ENCODE measurements at places on chromosomes 1 and 21.

- no peak for DNase-seq
Measured at GRCh38 chr1:39976732-39977131, 21.8 kb downstream of the MFSD2A start.

DNA sequence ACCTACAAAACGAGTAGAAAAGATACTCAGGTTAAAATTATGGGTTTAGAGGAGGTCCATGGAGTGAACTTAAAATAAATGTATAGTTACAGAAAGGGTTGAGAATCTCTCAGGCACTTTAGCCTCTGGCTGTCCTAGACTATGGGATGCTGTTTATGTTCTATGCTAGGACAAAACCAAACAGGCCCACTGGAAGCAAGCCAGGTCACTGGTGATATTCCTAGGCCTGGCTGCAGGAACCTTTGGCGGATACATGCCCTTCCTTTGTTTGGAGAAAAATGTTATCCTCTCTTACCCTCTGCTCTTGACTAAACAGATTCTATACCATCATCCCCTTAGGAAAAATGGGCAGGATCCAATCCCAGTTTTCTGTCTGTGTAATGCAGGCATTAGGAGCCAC is 90.7 kb upstream of the DUSP10 start:
- DNase-seq = no peak

DNA sequence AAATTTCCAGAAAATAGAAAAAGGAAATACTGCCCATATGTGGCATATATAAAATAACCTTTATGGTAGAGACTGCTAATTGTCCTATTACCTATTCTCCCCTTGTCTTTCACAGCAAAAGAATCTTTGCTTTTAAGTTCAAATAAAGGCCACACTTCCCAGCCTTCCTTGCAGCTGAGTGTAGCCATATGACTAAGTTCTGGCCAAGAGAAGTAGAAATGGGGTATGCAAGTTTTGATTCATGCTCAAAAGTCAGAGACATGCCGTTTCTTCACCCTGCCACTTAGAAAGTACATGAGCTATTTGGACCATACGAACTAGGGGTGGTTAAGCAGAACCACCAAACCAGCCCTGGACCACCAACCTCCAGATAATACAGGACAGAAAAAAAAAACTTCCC is 18.3 kb upstream of the S100A2 start:
- DNase-seq = no peak

DNA sequence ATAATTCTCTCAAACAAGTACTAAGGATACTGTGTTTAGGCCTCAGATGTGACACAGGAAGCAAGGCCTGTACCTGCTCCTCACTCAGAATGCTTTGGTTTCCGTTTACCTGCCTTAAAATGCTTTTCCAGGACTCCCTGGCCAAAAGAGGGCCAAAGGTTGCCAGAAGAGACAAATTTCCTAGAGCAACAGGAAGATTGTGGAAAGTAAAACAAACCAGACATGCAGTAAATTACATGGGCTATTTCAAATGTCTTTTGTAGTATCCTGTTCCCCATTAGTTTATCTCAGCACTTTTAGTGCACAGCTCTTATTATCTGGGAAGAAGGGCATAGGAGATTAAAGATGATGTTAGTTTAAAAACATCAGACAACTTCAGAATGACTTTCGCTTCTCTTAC is 280.0 kb downstream of the NFIA start:
- no peak for DNase-seq

DNA sequence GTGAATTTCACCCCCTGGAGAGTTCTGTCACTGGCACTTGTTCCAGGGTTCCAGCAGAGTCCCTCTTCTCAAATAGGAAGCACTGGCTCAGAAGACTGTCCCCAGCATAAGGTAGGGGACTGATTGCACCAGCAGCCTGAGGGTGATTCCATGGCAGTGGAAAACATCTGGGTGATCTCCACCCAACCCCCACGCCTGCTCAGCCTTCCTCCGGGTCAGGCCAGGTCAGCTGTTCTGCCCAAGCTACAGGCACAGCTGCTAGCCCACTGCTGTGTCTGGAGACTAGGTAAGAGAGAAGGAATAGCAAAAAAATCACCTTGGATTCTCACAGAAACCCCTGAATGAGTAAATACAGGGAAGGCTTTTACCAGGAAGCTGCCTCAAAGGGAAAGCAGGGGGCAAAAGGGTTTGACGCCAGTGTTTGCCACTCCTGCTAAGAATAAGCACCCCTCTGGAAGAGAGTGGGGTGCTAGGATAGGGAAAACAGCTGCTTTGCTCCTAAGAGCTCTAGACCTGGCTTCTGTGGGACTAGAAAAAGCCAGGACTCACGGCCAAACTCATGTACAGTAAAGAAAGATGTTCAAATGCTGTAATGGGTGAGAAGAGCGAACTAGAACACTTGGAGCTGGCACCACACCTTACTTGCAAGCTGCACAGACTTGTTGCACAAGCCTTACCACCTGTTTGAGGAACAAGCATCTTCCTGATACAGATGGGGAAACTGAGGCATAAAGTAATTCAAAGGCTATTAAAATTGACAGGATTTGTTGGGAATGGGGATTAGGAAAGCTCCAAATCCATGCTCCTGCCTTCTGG is 1.0 kb upstream of the DENND2D start:
- DNase-seq = no peak

Data from stimulated activated CD4-positive, alpha-beta T cell treated with anti-CD3 and anti-CD28 coated beads, TNF-alpha, amount 100 ng/mL, for 1 hour (primary cell).